Hematopoietic multipotent progenitor cell treated with erythropoietin and hydrocortisone succinate and interleukin-3 and kit ligand, for 17 days (in vitro differentiated cells): ENCODE measurements at places on chromosomes 5 and 9.
A peak's percentile ranks its signal among the peaks of the same experiment; 100 is the strongest.

GRCh38 chr9:92602413-92602812, 66.6 kb upstream of the ECM2 start:
- DNase-seq: no peak

DNA sequence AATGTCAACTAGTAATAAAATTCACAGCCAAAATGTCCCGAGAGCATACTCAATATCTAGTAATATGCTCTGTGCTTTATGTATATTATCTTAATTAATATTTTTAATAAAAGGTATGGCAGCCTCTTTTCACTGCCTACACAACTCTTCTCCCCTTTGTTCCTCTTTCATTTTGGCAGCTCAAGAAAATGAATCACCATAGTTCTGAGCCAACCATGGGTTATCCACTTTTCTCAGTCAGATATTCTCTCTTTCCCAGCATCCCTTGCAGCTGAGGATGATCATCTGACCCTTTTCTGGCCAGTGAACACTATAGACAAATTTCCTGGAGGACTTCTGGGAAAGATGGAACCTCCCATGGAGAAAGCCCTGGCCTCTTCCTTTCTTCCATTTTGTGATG, 8.2 kb upstream of the DOCK8 start:
- no peak for DNase-seq

GRCh38 chr9:91179237-91180138, 182.2 kb downstream of the AUH start:
- DNase-seq: no peak

DNA sequence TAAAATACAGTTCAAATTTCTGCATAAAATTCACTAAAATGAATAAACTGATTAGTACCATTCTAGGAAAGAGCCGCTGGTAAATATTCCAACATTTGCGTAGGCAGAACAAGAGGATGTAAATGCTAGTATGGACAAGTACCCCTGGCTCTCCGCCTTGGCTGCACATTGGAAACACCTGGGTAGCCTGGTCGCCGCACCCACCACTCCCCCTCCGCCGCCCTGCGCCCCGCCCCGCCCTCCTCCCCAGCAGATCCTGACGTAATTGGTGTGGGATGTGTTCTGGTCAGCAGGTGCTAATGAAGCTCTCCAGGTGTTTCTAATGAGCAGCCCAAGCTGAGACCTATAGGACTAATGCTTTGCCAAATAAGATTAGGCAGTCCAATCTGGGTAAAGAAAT, 225.7 kb downstream of the FRMD3 start:
- DNase-seq: no peak

GRCh38 chr9:72305707-72306106, 59.3 kb downstream of the ZFAND5 start:
- no peak for DNase-seq

DNA sequence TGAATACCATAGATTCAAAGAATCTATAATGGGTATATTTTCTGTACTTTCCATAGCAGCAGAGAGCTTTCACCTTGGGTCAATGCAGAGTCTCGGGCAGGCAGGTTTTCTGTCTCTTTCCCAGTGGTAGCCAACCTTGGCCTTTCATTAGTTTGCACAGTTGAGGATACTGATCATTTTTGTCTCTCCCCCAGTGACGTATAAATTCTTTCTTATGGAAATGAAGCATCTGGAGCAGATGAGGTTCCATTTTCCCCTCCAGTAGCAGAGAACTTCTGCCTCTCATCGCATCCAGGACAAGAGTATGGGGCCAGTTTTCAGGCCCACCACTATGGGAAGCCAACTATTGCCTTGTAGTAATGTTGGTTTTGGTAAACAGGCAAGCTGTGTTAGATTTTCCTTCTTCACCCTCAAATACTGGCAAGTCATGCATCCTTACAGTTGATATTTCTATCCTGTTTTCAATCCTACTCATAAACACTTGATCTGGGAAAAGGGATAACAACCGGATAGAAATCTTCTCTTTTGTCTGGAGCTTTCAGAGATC, 845.2 kb upstream of the CDH18 start:
- DNase-seq: no peak

DNA sequence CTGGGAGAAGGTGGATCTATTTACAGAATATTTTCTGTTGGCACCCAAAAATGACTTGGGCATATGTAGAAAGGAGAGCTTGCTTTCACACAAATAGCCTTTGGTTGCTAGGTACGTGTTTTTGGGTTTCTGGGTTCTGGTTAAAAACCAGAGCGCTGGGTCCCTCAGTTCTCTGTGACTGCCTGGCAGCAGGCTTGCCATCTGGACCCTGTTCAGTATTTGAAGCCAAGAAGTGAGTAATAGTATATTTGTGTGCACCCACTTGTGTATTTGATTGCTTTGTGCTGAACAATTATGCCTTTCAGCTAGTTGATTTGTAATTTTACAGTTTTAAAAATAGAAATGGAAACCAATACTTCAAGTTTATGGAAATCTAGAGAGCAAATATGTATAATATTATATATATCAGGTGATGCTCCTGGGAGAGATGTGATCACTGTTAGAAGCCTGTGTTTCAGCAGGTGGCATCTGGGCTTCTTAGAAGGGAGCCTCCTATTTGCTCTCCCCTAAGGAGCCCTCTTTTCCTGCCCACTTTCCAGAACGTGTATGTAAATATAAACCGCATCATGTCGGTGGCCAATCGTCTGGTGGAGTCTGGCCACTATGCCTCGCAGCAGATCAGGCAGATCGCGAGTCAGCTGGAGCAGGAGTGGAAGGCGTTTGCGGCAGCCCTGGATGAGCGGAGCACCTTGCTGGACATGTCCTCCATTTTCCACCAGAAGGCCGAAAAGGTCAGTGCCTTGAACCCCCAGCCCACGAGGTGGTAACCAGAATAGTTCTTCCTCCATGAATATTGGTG, 153.6 kb downstream of the TRIO start:
- DNase-seq: no peak

GRCh38 chr5:167565189-167565954, 726.1 kb upstream of the WWC1 start:
- no peak for DNase-seq

DNA sequence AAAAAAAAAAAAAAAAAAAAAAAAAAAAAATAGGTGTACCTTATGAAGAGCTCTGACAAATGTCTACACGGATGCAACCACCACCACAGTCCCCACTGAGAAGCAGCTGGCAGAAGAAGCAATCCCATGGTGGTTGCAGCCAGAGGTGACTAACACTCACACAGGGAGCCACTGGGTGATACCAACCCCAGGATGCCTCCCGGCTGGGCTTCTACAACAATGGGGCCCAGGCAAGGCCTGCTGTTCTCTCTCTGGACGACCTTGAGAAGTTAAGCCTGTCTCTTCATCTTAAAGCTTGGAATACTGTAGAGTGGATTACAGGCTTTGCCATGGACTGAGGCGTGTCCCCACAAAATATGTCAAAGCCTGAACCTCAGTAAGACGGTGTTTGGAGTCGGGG, 104.1 kb downstream of the ROR2 start:
- DNase-seq: no peak

DNA sequence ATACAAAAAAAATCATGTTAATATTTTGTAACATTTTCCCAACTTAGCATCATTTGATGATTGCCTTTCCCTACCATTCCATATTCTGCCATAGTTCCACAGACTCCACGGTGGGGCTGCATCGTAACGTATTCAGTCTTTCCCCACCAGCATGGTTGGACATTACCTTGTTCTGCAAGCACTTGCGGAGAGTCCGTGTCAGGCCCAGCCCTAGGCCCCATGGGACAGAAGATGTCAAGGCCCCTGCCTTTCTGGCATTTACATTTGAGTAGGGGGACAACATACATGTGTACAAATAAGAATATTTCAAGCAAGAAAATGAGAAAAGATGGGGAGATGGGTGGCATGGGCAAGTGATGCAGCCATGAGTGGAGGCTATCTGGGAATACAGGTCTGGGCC, 8.2 kb upstream of the PHF2 start:
- no peak for DNase-seq

DNA sequence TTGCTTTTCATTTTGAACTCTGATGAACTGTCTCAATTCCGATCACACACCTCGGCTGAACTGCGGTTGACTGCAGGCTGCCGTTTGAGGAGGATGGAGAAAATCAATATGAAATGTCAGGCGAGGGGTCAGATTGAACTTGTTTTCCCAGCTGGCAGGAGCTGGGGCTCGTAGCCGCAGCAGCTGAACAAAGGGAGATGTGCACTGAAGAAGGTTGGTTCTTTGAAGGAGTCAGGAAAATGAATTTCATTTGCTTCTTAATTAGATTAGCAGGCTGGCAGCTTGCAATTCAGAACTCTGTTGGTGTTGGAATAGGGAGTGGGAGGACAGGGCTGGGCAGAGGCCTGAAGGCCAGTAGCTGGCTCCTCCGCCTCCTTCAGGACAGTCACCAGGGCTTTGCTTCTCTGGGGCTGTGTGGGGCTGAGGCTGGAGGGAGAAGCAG, 117.4 kb upstream of the GPR151 start:
- no peak for DNase-seq

DNA sequence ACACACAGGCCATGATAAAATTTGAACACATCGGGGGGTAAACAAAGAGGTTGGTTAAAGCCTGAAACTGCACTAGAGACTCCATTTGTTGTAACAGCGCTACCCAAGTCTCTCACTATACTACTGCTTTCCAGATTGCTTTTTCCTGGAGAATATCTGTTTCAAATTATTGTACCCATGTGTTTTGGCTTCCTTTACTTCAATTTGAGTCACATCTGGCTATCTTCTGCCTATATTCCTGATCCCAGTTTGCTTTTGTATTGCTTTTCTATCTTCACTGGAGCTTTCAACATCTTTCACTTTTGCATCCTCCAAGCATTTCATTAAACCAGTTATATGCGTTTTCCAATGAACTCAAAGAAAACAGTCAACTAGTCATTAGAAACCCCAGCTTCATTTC, 404.7 kb downstream of the MLLT3 start:
- DNase-seq: no peak

- no peak for DNase-seq
These were observed 72.1 kb upstream of the RASA1 start for GRCh38 chr5:87195616-87196015.

GRCh38 chr5:75262271-75262670, 25.6 kb upstream of the ANKRD31 start:
- DNase-seq: no peak

DNA sequence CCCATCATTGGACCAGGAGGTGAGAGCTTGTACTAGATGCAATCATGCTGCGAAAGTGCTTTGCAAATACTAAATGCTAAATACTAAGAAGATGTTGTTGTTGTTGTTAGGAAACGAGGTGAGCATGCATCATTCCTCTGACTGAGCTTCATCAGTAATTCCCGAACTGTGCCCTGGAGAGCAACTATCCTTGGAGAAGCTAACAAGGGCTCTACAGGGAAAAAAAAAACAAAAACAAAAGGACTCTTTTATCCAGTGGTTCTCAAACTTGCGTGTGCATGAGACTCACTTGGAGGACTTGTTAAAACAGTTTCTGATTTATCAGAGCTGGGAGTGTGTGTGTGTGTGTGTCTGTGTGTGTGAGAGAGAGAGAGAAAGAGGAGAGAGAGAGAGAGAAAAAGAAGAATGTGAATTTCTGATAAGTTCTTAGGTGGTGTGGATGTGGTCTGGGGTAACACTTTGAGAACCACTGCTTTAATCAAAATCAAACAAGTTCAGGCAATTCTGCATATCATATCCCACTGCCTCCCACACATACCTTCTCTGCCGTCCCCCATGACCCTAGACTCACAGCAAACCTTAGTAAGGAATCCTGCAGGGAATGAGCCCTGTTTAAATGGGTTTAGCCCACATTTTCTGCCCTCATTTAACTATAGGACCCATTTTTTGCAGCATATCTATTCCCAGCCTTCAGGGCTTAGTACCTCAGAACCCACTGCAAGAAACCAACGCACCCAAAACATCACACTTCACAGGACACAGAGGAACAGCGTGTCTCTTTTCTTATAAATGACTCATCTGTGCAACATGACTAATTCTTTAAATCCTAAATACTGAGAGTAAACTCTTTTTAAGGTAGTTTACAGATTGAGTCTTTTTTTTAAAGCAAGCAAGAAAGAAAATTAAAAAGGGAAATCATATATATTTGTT, 48.9 kb downstream of the PDE6A start:
- no peak for DNase-seq

DNA sequence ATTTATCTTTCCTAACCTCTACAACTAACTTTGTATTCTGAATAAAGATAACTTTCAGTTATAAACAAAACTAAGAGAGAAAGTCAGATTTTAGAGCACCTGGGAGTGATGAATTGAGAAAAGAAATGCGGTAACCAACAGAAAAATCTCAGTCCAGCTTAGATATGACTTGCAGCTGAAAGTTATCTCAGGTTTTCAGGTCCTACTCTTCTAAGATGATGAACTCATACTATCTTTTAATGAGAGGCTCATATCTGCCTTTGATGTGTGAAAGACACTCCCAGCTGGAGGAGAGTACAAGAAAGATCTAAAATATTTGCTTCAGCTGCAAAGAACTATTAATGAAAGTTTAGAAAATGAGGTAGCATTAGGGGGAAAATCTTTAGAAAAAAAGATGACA, 190.5 kb downstream of the DENND1A start:
- DNase-seq: no peak

GRCh38 chr9:114856942-114857315, 51.1 kb upstream of the TNFSF15 start:
- no peak for DNase-seq

DNA sequence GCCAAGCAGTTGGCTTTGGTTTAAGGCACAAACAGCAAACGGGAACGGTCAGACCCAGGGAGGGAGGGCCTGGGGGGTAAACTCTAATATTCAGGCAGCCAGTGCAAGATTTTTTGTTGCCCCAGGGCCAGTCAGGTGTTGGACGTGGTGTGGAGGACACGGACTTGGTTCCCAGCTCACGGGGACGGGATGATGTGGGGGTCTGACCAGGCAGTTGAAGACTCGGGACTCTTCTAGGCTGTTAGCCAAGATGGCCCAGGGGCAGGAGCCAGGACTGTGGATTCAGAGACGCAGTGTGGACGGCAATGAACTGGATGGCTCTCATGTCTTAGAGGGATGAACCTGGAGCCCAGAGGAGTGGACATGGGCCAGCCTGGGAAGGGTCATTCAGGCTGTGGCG, 169.2 kb downstream of the C9orf50 start:
- DNase-seq: no peak

DNA sequence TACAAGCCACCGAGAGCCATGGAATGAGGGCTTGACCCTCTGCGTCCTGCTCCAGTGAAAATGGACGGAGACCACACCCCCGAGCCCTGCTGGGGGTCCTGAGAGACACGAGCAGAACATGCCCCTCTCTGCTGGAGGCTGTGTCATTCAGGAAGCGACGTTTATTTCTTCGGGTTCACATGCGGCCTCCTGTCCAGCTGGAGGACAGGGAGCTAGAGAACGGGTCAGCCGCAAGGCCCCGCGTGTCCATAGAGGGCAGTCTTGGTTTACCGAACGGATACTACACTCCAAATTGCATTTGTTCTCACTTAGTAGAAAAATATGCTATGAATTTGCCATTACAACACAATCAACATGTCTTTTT, 36.1 kb downstream of the MRPL36 start:
- DNase-seq: peak; percentile 34
